ENCODE measurements at places on chromosomes 6 and 20. TPM values are rescaled to one million over a fixed set of nuclear protein-coding genes. Genes with fewer than 3 reads are reported as not detected.

Gene SENP6
- 93.5 TPM for total RNA-seq

DNA sequence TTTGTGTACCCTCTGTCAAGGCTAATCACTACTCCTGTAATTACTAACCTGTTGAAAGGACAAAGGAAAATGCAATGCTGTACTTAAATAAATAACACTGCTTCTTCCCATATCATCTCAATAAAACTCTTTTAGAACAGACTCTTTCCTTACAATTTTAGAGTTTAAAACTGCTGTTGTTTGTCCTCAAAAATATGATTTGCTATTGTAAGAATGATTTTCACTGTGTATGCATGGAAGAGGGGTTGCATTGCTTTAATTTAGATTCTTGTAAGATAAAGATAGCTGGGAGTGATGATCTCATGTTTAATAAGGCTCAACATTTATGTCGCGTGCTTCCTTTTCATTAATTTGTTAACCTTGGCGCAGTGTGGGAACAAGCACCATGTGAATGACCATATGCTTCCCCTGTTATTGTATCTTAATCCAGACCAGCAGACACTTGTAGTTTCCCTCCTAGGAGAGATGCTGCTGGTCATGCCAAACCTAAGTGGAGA is 89.8 kb upstream of the ATXN1 start:
- no peak for DNase-seq

DNA sequence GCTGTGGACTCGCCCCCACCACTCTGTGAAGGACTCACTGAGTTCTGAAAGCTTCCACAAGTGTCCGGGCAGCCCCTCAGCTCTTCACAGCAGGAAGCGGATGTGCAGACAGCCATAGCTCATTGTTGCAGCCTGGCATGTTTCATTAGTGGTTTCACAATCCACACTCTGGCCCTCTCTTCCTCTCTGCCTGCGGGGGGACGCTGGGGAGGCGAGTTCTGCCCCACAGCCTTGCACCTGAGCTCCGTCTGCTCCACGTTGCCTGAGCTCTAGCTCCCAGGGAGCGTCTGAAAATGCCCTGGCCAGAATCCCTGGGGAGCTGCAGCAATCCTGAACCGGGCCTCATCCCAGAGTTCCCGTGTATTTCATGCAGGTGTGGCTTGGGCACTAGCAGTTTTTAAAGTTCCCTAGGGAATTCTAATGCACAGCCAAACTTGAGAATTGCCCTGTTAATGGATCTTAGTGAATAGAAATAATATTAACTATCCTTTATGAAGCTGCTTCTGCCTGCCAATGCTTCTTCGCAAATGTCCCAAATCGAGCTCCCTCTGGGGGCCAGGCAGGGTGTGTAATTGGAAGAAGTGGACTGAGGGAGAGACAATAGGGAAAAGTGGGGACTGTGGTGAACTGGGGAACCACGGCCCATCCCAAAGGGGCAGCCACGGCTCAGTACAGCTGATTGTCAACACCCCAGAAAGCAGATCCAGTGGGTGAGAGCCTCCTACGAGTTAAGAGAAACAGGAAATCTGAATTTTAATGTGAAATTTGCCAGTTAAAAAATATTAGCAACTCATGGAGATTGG is 51.5 kb downstream of the CTCFL start:
- no peak for DNase-seq

DNA sequence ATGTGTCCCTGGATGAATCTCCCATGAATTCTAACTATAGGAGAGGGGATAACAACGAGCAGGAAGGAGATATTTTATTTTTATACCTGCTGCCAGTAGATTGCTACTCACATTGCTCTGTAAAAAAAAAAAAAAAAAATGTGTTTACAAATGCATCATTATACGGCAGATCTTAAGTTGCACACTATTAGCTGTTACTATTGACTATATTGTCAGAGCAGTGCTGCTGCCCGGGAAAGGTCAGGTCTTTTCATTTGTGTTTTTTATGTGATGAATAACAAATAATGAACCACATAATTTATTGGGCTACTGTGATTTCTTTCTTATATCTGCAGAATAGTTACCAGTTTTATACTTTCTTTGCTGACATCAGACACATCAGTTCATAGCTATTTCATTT is 393.3 kb downstream of the C6orf118 start:
- DNase-seq, result no peak

DNA sequence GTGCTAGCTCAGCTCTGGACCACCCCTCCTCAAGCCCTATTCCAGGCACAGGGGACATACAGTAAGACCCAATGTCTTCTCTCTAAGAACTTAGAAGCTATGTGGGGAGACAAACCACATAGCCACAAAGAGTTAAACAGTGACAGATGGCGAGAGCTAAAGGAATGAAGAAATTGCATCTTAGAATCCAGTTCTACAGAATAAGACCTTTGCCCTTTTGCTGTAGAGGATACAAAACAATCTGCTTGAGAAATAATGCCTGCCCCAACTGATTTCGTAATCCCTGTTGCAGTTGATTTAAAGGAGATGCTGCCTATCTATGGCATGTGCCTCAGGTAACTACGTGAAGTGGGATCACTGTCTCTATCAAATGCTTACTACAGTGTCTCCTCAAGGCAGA is 31.2 kb downstream of the TNFRSF21 start:
- DNase-seq, result no peak

- DNase-seq, result no peak
Observed at GRCh38 chr6:11346516-11346915, 114.0 kb upstream of the NEDD9 start.

Measured in breast epithelium (tissue), 4 donors.